ENCODE measurements at places on chromosomes 7 and 10. TPM values are rescaled to one million over a fixed set of nuclear protein-coding genes. Genes with fewer than 3 reads are reported as not detected.

- DNase-seq: no peak
Measured at GRCh38 chr10:92413519-92413918, 122.6 kb downstream of the MARCHF5 start.

Gene CDH23
- total RNA-seq: 4.7 TPM

DNA sequence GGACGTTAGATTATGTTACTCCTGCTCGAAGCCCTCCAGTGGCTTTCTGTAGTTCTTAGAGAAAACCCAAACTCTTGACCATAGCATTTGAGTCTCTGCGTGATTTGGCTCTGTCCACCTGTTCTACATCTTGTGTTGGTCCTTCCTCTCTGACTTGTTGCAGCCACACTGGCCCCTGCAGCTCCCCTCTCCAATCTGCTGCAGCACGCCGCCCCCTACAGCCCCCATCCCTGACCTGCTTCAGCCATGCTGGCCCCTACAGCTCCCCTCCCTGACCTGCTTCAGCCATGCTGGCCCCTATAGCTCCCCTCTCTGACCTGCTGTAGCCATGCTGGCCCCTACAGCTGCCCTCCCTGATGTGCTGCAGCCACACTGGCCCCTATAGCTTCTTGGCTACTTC, 29.2 kb downstream of the TRRAP start:
- no peak for DNase-seq

GRCh38 chr10:45280113-45280760, 35.2 kb downstream of the OR13A1 start:
- DNase-seq: peak; percentile 37

- DNase-seq: no peak
Measured at GRCh38 chr10:124971276-124971675, 29.4 kb downstream of the ZRANB1 start.

Gene BMPER
- total RNA-seq: 6.2 TPM

GRCh38 chr10:586151-586550, 103.3 kb downstream of the DIP2C start:
- DNase-seq: no peak

Gene KIAA1217
- 32.6 TPM for total RNA-seq

GRCh38 chr7:106964466-106964865, 80.0 kb upstream of the PRKAR2B start:
- DNase-seq: no peak

DNA sequence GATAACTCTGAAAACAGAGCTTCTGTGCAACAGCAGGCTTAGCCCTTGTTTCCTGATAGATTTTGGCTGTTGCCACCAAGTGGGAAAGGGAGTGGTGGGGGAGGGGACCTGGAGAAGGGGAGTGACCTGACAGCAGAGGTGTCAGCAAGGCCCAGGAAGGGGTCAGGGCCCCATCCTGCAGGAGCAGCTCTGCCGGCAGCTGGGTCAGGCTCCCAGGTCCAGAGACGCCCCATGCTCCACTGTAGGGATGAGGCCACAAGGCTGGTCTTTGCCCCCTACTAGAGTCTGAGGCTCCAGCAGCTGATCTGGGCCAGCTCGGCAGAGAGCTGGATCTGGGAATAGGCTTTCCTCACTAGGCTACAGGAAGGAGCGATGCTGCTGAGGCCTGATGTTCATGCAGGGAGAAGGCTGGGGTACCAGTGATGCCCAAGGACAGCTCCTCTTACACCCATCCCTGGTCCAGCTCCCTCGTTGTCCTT, 44.0 kb upstream of the ZMIZ1 start:
- peak; percentile 19 for DNase-seq

DNA sequence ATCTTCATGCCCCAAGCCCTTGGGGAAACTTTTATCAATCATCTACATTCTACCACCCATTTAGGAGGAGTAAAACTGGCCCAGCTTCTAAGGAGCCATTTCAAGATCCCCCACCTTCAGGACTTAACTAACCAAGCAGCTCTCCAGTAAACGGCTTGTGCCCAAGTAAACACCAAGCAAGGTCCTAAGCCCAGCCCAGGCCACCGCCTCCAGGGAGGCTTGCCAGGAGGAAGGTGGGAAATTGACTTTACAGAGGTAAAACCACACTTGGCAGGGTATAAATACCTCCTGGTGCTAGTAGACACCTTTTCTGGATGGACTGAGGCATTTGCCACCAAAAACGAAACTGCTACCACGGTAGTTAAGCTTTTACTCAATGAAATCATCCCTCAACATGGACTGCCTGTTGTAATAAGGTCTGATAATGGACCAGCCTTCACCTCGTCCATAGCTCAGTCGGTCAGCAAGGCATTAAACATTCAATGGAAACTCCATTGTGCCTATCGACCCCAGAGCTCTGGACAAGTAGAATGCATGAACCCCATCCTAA, 5.6 kb downstream of the AKR1B15 start:
- no peak for DNase-seq

DNA sequence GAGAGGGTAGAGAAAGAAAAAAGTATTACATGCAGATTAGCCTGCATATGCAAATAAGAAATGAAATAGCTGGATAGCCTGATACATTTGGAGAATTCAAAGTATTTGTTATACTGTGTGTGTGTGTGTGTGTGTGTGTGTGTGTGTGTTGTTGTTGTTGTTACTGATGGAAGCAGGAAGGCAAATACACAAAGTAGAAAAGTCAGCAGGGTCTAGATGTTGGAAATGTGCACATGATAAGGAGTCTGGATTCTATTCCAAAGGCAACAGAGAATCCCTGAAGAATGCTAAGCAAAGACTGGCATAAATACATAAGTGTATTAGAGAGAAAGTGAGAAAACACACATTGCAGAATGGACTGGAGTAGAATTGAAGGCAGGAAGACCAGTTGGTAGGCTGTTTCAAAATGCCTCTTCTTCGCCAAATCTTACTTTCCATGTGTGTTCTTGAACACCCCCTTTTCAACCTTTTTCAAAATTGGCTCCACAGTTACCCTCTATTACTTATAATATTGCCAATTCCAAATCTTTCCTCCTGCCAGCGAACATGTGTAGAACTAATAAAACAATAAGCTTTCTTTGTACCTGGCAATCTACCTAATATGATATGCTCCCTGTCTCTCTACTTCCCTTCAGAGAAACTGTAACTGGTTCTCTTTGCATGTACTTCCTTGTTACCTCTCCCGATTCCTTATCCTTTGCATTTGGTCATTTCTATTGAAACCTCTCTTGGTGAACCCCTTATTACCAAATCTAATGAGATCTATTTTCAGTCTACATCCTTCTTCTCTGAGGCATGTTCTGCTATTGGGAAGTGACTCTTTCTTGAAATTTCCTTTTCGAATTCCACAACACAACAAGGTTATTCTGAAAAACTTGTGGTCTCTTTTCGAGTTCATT, 6.2 kb downstream of the CPED1 start:
- no peak for DNase-seq

- no peak for DNase-seq
Measured at GRCh38 chr7:80089366-80089765, 45.3 kb upstream of the GNAI1 start.

DNA sequence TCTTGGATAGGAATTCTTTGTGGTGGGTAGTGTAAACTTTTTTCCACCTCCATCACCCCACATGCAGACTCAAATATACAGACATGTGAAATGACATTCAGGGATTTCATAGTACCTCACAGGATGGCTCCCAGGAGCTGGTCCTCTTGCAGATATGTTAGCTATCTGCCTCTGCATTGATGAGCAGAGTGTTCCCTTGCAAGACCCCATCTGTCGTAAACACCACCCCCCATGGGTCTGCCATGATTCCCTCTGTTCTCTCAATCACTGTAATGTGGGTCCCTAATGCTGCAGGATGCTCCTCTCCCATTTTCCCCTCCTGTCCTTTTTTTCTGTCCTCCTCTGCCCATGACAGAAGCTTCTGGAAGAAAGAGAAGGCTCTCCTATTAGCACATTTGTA, 391.2 kb upstream of the PODXL start:
- DNase-seq: no peak

GRCh38 chr10:86186633-86187032, 180.0 kb downstream of the GRID1 start:
- no peak for DNase-seq

Gene HSPA12A
- total RNA-seq: 16.6 TPM

DNA sequence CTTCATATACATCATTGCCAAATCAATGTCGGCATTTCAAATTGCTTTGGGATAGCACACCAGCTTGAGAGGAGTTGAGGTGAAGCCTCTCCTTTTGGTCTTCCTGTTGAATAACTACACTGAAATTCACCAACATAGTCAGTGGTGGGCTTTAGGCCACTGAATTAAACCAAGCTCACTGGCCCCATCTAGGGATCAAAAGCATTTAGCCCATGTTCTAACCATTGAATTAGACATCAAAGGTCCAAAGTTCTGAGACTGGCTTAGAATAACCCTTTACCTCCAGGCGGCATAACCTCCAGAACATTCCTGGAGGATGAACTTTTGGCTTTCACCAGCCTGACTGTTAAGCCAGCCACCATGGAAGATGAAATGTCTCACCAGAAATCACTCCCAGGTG, 54.6 kb downstream of the BPGM start:
- no peak for DNase-seq

GRCh38 chr10:21526860-21527597, 1.5 kb upstream of the SKIDA1 start:
- DNase-seq: peak; percentile 77

DNA sequence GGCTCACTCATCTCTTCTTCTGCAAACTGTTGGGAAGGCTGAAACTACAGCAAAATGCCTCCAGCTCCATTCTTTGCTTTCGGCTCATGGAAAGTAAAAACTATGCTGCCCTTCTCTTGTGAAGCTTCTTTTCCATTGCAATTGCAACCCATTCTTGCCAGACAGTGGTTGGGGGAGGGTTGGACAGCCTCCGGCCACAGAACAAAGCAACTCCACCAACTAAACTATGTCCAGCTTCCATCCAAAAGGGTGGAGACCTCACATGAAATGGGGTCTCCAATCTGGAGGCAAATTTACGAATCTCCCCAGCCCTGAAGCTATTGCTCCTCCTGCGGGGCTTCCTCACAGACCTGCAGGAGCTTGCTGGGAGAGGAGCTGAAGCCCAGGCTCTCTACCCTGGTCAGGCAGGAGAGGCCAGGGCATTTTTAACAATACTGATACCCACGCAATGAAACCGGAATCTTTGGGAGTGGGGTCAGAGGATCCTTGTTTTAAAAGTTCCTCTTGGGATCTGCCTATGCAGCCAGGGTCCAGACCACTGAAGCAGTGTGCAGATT, 549 bp downstream of the GPNMB start:
- DNase-seq: no peak

- DNase-seq: no peak
Measured at GRCh38 chr7:26091933-26092332, 60.1 kb upstream of the NFE2L3 start.

DNA sequence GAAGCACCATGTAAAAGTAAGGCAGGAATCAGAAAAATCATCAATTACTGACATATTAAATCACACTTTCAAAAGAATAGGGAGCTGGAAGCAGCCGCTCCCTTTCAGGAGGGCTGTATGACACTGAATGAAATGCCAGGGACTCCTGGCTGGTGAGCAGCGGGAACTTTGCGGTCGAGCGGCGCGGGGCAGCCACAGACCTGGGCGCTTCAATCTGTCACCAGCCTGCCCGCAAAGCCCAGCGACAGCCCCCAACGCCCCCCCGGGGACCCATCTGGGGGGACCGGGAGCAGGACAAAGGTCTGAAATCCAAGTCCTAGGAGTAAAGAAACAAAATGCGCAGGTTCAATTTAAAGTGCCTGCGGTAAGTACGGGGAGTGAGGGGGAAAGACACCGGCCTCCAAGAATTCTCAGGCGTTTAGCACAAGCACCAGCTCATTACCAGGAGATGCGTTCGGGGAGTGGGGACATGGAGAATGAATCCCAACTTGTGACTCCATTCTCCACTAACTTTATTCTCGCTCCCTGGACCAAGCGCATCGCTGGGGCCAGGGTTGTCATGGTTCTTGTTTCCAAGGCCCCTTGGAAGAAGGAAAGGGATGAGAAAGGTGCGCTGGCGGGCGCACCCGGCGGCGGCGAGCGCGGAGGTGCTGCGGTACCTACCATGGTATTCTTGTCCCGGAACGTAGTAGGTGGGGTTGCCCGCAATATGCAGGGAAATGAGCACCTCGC, 824 bp downstream of the RELN start:
- DNase-seq: no peak

Gene AKR1D1
- total RNA-seq: not detected

DNA sequence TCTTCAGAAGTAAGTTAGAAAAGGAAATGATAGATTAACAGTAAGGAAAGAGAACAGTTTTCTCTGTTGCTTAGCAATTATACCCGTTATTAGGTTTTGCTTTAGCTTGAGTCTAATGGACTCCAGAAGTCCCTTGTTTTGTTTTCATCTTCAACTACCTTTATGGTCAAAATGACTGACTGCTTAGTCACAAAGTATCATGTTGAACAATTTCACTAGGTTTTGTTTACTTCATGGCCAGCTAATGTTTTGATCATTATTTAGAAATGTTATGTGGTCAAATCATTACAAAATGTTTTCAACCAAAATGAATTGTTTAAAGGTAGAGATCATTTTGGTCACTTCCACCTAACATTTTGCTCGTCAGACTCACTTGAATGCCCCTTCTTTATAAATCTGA, 1.9 kb downstream of the UBN2 start:
- no peak for DNase-seq
